Stimulated activated naive CD4-positive, alpha-beta T cell treated with Interleukin-2 at 50 U/mL for 16 hours (primary cell): ENCODE measurements at places on chromosomes 5 and 9.

DNA sequence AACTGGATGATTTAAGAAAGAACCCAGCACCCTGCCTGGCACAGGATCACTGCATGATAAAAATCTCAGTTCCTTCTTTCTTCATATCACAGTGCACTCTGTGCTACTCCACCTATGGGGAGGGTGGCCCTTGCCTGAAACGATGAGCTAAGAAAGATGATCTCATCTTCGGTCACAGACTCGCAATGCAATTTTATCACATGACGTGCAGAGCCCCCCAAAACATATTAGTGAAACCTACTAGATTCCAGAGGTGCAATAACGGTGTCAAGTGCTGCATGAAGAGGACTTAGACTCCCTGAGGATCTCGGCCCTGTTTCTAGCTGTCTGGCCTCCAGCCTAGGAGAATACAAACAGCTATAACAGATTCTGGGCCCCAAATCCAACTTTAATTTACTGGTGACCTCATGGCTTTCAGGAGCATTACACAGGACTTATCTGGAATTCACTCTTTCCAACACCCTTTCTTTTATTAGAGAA is 104.0 kb downstream of the EBF1 start:
- DNase-seq: no peak

GRCh38 chr5:150402901-150403342 is 9.8 kb downstream of the CD74 start:
- DNase-seq: no peak

DNA sequence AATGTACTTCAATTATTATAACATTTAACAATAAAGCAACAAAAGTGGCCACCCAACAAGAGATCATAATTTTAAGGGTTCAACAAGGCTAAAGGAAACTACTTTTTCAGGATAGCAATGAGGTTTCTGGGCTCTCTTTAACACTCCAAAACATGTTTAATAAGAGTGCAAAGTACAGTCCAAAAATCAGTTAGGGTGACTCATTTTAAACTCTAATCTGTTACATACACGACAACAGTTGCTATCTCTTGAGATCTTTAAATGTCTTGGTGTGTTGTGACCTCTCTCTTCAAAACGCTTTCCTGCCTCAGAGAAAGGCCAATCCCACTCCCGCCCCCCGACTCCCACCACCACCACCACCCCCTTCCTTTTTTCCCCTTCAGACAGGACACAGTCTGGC is 11.5 kb downstream of the NFIB start:
- DNase-seq: no peak

DNA sequence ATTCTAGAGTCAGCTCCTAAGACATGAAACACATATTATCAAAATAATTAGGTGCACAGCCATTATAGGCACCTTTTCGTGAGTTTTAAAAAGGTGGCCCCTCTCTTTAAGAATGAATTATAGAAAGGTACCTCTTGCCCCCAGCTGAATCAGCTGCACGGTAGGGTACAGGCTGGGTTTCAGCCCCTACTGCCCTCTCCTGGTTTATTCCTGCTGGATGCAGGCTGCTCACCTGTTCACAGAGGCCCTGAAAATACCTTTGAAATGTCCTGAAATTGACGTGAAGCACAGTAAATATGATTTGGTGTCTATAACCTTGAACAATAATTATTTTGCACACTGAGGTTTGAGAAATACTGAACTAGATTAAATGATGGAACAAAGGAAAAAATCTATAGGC is 504.8 kb upstream of the SGCD start:
- DNase-seq: no peak

DNA sequence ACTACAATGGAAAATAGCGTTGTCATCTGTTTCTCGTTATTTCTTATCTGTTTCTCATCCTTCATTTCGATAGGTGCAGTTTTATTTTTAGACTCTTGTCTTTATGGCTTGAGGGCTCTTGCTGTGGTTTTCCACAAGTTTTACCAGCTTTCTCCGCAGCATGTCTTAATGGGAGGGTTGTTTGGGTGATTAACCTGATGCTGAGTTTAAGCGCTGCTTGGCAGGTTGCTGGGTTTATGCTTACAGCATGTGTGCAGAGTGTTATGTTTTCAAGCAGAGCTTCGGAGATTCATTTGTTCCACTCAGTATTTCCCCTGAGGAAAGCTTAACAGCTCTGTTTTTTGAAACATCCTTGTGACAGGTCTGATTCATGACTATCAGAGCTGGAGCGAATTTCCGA is 154.0 kb downstream of the SLC12A2 start:
- DNase-seq: no peak

DNA sequence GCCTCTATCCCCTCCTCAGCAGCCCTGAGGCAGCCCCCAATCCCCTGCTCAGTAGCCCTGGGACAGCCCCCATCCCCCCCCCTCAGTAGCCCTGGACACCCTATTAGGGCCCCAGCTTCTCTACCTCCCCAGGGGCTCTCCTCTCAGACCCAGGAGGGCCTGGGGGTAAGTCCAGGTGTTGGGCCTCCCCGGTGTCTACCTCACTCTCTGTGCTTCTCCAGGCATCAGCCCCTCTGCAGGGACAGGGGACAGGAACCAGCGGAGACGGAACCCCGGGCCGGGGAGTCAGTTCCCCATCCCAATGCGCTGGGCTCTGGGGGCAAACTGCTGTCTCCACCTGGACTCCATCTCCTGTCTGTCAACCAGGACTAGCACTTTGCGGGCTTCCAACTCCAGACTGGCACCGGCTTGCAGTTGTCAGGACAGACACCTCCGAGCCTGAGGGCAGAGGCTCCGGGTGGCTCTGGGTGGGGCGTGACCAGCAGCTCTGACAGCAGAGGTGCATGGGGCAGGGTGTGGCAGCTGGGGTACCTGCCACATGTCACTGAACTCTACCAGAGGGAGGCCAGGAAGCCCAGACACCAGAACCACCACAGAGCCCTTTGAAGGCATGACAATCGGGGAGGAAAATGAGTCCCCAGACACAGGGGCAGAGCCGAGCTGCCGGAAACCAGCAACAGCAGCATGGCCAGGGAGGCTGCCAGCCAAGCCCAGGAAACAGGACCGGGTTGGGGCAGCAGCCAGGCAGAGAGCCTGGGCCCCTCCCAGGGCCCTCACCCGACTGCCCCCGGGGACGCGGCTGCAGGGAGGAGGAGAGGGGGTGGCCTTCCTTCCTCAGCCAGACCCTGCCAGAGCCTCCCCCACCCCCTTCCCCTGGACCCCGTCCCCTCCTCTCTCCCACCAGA is 17.7 kb upstream of the UBAC1 start:
- peak; percentile 27 for DNase-seq

GRCh38 chr5:124986667-124987066 is 240.2 kb upstream of the ZNF608 start:
- no peak for DNase-seq

- DNase-seq: no peak
Observed at GRCh38 chr9:111843971-111844370, 49.2 kb upstream of the SHOC1 start.

DNA sequence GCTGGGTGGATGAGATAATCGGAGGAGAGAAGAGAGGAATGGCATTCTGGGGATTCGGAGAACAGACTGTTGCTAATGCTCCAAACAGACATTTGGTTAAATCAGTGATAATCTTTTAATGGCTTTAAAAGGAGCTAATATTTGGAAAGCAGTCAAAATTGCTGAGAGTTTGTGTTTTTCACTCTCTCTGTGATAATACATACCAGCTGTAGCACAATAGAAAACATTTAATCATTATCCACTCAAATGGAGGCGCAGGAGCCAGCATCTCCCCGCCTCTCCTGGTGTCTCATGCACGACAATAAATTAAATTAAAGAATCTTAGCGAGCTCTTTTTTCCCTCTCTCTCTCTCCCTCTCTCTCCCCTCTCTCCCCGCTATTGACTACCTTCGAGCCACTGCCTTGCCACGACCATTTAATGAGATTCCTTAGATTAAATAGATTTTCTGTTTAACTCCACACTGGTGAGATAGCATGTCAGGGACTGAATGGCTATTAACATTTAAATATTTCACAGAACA is 268.6 kb upstream of the MVB12B start:
- no peak for DNase-seq

DNA sequence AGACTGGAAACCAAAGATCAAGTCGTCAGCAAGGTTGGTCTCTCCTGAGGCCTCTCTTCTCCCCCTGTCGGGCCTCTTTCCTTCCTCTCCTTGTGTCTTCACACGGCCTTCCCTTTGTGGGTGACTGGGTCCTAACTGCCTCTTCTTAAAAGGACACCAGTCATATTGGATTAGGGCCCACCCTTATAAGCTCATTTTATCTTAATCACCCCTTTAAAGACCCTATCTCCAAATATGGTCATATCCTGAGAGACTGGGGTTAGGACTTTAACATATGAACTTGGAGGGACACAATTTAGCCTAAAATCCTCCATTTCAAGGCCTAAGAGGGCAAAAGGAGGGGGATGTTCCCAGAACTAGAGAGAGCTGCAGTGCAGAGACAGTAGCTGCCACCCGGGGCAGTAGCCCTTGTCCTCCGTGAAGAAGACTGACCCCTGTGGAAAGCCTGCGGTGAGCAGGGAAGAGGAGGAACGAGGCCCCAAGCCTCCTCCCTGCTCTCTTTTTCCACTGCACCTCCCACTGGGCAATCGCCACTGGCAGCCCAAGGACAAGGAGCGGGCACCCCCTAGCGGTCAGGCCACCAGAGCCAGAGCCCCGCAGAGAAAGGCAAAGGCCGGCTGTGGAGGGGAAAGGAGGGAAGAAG is 34.9 kb downstream of the CFAP90 start:
- DNase-seq: peak; percentile 48

- DNase-seq: no peak
Observed at GRCh38 chr9:126276056-126276728, 50.4 kb upstream of the MVB12B start.

DNA sequence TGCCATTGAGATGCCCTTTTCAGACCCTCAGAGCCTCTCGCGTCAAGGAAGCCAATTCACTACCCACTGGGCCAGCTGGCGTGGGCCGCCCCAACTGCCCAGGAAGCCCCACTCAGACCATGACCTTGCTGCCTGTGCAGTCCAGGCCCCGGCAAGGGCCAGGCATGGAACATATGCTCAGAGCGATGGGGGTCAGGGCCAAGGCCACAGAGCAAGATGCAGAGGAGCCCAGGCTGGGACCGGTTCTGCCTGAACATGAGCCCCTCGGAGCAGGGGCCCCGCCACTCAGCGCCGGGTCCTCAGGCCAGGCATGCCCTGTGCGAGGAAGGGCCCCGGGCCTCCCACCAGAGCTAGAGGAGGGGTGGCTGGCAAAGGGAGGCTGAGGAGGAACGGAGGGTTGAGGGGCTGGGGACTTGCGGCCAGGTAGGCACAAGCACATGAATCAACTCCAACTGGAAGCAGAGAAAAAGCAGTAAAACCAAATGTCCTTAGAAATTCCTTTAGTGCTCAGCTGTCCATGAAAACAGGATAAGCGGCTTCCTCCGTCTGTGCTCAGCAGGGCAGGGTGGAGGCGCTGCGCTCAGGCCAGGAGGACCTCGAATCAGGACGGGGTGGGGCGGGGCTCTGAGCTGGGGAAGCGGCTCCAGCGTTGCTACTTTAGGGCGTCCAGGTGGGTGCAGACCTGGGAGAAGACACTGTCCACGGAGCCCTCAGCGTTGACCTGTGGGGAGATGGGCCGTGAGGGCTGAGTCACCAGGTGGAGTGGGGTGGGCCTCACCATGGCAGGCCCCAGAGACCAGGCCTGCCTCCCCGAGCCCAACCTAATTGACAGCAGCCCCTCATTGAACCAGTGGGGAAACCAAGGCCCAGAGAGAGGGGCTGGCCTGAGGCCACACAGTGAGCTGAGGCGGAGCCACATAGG is 9.9 kb downstream of the AK1 start:
- DNase-seq: no peak

GRCh38 chr5:157273131-157273556 is 7.2 kb downstream of the CYFIP2 start:
- no peak for DNase-seq

DNA sequence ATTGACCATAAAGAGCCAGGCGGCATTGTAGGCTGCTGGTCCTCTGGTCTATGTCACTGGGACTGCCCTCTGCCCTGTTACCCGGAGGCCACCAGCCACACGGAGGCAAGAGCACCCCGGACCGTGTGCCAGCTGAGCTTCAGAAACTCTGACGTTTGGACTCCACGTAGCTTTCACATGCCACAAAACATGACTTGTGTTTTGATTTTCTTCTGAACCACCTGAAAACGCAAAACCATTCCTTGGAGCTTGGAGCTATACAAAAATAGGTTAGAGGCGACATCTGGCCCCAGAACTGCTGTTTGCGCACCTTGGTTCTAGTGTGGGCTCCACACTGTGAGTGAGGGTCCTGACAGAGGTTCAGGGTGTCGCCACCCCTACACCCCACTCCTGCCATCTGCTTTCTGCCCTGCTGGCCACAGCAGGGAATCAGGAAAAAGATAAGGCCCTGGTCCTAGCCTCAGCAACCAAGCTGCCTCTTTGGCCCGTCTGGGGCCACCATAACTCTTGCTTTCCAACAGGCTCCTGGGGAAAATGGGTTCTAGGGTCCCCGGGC is 151.3 kb upstream of the IRX2 start:
- no peak for DNase-seq

- DNase-seq: peak; percentile 74
Observed at GRCh38 chr5:151086905-151087360, 6.1 kb upstream of the TNIP1 start.

- no peak for DNase-seq
Observed at GRCh38 chr5:172905346-172906140, 53.7 kb upstream of the RPL26L1 start.

DNA sequence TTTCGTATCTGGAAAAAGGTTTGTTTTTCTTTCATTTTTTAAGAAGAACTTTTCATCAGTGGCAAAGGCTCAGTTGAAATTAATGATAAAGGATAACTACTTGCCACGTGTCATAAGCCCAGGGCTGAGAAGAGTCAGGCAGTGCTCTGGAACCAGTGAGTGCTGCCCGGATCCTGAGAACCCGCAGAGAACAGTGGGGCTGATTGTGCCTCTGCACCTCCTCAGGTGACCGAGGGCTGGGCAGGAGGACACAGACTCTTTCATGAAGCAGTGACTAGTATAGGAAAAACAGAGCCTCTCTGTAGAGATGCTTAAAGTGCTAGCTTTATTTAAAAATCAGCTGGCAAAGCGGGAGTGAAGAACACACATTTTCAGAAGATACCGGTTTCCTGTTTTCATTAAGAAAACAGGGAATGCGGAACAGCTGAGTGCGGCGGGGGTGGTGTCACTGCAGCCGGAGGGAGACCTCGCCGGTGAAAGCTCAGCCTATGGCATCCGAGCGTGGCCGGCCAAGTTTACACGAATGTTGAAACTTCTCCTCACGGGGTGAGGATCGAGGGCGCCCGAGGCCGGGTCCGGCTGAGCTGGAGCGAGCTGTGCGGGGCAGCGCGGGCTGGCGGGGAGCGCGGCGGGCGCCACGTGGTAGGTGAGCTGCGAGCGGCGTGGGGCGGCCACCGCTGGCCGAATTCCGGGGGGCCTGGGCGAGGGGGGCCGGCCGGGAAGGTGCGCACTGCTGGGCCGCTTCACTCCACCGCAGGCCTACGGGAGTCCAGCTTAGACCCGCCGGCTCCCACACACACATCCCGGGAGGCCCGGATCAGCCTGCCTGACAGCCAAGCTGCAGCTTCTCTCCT is 134.7 kb upstream of the DMRT1 start:
- peak; percentile 8 for DNase-seq

GRCh38 chr5:59516161-59516560 is 377.4 kb downstream of the PDE4D start:
- DNase-seq: no peak
